ENCODE measurements at places on chromosomes 6 and 20.
A peak's percentile ranks its signal among the peaks of the same experiment; 100 is the strongest.

- no peak for DNase-seq
Observed at GRCh38 chr6:162708971-162709370, 18.6 kb downstream of the PRKN start.

DNA sequence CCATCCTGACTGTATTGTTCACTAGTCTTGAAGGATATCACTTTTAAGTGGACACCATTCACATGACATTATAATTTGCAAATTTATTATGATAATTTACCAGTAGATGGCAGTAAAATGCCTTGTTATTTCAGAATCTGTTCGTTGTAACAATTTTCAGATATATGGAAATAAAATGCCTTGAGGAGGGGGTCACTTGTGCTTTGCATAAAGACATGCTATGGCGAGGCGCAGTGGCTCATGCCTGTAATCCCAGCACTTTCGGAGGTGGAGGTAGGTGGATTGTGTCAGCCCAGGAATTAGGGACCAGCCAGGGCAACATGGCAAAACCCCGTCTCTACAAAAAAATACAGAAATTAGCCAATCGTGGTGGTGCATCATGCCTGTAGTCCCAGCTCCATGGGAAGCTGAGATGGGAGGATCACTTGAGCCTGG is 9.0 kb upstream of the NCOA6 start:
- DNase-seq = no peak

- DNase-seq = no peak
Observed at GRCh38 chr20:47854687-47855212, 69.5 kb upstream of the SULF2 start.

DNA sequence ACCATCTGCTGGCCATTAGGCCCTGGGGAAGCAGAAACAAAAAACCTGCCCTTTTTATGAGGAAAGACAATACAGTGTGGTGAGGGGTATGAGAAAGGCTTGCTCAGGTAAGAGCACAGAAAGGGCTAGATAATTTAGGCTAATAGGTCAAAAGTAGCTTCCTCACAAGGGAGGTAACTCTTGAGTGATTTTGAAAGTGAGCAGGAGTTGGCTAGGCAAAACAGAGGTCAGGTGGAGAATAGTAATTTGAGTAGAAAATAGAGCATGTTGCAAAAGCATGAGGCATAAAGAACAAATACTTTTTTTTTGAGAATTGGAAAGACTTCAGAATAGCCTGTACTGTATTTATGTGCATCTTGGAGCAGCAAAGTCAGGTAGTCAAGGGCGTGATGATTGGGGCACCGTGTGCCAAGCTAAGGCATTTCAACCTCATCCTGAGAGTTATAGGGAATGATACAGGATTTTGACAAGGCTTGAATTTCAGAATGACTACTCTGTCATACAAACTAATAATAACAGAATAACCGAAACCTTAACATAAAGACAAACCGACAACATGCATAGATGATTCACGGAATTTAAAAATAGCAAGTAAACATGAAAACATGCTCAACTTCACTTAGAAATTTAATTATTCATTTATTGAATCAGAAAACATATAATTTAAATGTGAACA is 123.0 kb upstream of the ENPP5 start:
- DNase-seq = no peak

- no peak for DNase-seq
Observed at GRCh38 chr6:106152952-106153351, 66.8 kb downstream of the PRDM1 start.

GRCh38 chr6:143928853-143929252 is 64.6 kb downstream of the ZC2HC1B start:
- DNase-seq = no peak

- no peak for DNase-seq
Observed at GRCh38 chr20:32819992-32820697, 391 bp downstream of the MAPRE1 start.

DNA sequence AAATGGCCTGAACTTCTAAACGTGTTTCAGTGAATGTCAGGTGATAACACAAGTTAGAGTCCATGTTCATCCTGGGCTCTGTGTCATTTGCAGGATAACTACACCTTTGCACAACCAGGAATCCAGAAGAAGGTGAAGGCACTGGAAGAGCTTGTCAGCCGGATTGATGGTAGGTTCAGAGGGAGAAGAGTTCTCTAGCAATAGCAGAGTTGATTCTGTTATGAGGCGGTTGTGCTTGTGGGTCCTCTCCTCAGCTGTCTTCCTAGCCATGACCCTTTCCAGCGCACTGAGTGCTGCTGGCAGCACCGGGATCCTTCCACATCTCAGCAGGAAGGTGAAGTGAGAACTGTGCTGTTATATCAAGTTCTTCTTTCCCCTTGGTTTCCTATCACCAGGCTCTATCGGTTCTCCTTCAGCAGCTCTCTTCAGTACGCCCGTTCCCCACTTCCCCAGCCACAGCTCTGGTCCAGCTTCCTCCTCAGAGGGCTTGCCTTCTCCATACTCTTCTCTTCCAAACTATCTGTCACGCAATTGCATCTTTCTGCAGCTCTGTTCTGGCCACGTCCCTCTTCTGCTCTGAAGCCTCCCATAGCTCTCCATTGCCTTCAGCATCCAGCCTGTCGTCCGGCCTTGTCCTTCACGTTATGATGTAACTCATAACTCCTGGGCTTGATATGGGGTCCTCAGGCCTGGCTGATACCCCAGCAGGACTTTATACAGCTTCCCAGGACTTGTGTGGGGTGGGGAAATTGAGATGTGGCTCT is 39.9 kb upstream of the RNF8 start:
- DNase-seq = no peak

GRCh38 chr20:39310363-39310995 is 348.3 kb downstream of the DHX35 start:
- DNase-seq = no peak

DNA sequence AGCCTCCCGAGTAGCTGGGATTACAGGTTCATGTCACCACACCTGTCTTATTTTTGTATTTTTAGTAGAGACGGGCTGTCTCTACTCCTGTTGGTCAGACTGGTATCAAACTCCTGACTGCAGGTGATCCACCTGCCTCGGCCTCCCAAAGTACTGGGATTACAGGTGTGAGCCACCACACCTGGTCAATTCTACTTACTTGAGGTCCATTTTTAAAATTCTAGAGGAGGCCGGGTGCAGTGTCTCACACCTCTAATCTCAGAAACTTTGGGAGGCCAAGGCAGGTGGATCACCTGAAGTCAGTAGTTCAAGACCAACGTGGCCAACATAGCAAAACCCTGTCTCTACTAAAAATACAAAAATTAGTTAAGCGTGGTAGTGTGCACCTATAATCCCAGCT is 7.8 kb downstream of the RIPOR3 start:
- DNase-seq = no peak

- DNase-seq = no peak
Observed at GRCh38 chr6:106522562-106523250, 106.6 kb downstream of the RTN4IP1 start.

DNA sequence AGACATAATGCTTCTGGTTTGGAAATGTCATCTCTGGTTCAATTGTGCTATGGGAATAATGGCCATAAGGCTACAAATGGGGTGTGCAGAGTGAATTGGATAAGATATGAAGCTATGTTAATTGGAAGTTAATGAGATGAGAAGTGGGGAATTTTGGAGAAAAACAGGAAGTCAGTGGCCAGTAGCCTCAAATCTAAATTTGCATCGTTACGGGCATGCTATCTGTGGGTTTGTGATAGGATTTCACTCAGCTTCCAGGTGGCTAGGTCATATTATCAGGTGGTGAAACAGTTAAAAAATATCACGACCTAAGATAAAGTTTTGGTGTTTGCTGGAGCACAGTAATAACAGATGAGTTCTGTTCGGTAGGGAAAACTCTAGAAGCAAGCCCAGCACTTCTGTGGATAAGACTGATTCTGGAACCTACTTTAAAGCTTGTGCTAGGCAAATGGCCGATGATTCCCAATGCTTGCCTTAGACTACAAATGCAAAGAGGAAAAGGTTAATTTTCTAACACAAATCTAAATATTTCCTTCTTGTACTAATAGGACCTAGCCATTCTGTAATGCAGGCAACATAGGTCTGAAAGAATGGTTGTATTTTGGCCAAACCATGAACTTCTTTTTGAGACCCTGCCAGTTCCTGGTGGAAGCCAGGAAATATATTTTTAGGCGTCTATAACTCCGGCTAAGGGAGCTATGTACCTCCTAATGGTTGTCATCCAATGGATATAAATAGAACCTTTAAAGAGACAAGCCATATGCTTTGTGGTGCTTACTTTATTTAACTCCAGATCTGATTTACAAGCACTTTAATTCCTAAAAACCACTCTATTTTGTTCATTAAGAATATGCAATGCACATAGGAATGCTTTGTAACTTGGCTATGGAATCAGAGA is 111.0 kb downstream of the PLCB1 start:
- DNase-seq = no peak

GRCh38 chr6:135461208-135461607 is 36.3 kb downstream of the AHI1 start:
- no peak for DNase-seq

- DNase-seq = peak; percentile 73
Observed at GRCh38 chr20:34190679-34191090, 50.5 kb upstream of the ASIP start.

DNA sequence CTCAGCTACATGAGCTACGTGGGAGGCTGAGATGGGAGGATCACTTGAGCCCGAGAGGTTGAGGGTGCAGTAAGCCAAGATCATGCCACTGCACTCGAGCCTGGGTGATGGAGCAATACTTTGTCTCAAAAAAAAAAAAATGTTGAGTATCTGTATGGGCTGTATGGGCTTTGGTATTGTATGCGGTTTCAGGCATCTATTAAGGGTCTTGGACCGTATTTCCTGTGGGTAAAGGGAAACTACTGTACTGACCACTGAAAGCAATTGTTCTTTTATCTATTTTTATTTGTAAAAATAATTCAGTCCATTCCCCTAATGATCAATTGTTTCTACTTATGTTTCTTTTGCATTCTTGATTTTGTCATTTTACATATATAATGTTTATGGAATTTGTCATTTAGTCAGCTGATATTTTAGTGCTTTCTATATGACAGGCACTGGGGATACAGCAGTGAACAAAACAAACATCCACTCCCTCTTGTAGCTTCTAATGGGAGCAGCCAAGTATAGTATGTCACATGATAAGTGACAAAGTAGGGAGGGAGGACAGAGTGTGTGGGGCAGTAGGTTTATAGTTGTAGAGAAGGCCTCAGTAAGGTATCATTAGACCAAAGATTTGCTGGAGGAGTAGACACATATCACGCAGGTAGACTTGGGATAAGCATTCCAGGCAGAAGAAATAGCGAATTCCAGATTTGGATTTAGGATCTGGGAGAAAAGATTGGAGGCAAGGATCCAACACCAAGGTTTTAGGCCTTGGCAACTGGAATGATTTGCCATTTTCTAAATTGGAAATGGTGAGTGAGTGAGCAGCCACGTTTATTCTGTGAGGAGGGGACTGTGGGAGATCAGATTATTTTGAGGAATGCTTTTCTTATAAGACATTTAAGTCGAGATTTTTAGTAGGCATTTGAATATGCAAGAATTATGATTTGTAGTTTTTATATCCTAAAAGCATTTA is 6.0 kb downstream of the PCMT1 start:
- no peak for DNase-seq

DNA sequence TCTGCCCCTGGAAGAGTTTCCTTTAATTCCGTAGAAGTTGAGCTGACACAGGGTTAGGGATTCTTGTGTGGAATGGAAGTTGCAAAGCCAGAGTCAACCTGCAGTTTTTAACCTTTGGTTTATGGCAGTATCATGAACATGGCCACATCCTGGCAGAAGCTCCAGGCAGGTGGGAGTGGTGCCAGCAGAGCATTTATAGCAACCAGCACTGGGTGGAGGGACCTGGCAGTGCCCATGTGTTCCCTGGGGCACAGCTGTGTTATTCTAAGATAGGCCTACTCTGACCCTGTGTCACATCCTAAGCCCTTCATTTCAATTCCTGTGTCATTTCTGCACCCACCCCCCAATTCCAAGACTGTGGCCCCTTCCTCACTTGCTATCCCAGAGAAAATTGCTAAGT is 26.1 kb upstream of the ZNF831 start:
- DNase-seq = no peak

GRCh38 chr6:443621-444159 is 52.1 kb downstream of the IRF4 start:
- no peak for DNase-seq

- DNase-seq = no peak
Observed at GRCh38 chr6:11418290-11418905, 119.2 kb upstream of the TMEM170B start.

DNA sequence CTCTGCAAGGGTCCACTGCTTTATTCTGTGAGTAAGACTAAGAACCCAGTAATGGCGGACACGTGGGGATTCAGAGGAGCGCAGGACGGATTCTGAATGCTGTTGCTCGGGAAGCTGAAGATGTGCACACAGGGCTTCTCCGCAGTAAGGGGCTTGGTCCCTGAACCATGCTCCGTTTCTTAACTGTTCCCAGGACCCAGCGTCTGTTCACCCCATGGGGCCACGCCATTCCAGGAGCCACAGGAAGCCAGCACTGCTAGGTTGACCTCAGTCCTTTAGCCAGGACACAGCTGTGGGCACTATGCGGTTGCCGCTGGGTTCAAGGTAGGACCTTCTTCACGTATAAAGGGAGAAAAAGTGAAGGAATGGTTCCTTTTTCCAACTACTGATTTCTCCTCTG is 59.8 kb downstream of the IRF4 start:
- DNase-seq = no peak

GRCh38 chr20:35571555-35571954 is 29.7 kb downstream of the ERGIC3 start:
- DNase-seq = no peak

GRCh38 chr20:43306837-43307236 is 117.1 kb upstream of the PTPRT start:
- no peak for DNase-seq

GRCh38 chr6:23305325-23305943 is 736.1 kb downstream of the HDGFL1 start:
- DNase-seq = no peak

- DNase-seq = no peak
Observed at GRCh38 chr20:51347831-51348230, 194.7 kb downstream of the NFATC2 start.

- no peak for DNase-seq
Observed at GRCh38 chr6:135920689-135921088, 69.2 kb downstream of the PDE7B start.

- no peak for DNase-seq
Observed at GRCh38 chr6:10424040-10424439, 9.2 kb upstream of the TFAP2A start.

- no peak for DNase-seq
Observed at GRCh38 chr6:153032255-153032882, 29.9 kb upstream of the MTRF1L start.

- DNase-seq = no peak
Observed at GRCh38 chr6:36277946-36278470, 8.1 kb downstream of the PNPLA1 start.

DNA sequence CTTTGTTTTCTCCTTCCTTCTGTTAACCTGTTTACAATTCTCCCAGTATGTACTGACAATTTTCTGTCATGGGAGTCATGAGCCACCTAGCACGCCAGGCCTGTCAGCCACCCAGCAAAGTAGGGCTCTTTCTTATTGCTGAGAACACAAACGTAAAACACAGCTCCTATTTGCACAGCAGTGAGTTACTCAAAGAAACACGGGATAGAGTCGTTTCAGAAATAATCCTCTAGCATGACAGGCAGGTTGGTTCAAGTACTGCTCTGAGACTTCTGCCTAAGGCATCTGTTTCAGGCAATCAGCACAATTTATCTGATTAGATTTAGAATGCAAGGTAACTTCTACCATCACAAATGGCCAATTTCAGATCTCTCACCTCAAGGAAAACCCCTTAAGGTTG is 88.8 kb downstream of the CD24 start:
- DNase-seq = no peak

- DNase-seq = no peak
Observed at GRCh38 chr20:59390437-59390836, 90.0 kb downstream of the EDN3 start.

Data from skeletal muscle cell (primary cell).